ENCODE measurements at places on chromosomes 6 and 20.

- no peak for DNase-seq
These were observed 900.7 kb downstream of the TFAP2A start for GRCh38 chr6:9514146-9514545.

GRCh38 chr20:57435105-57435497, 43.9 kb downstream of the RBM38 start:
- no peak for DNase-seq

GRCh38 chr6:14276667-14277404, 159.3 kb downstream of the CD83 start:
- DNase-seq: no peak

DNA sequence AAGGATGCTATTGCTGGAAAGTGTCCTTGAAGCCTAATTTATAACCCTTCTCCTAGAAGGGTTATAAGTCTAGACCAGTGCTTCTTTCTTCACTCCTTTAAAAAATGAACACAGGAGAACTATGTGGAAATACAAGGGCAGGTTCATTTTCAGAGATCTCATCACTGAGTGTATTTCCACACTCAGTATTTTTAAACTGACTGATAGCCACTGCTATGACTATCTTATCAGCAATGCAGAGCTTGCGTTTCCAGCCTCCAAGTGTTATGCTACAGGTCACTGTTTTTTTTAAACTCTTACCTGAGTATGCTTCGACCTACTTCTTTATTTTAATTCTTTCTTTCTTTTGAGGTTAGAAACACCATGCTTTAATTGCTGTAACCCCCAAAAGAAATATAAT, 319.1 kb downstream of the ARHGAP18 start:
- no peak for DNase-seq

DNA sequence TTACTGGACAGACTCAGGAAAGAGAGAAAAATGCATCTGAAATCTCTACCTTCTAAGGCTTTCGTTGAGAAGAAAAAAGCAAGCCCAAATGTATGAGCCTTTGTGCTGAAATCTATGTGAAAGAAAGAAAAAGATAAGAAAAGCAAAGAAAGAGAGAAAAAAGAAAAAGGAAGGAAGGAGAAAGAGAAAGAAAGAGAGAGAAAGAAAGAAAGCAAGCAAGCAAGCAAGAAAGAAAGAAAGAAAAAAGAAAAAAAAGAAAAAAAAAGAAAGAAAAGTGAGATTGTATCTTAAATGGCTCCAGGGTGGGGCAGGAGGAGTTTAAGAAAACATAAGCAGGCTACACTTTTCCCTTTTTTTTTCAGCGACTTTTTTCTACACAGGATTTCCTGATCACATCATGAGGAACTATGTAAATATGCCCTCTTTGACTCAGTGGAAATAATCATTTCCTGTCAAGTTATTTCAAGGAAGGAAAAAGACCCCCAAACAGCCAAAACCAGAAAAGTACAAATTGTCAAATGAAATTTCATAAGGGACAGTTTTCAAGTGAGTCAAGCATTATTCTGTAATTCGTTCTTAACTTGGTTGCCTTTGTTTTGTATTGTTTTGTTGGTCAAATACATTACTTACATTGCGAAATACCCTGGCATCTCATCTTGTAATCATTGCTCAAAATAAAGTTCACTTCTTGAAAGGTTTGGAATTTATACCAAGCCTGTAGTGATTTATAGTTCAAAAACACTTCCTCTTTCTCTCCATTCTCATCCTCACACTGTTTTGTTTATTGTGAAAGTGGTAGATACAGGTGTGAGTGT, 79.5 kb upstream of the RNF217 start:
- DNase-seq: no peak

- DNase-seq: no peak
These were observed 7.8 kb downstream of the SYNGAP1 start for GRCh38 chr6:33427585-33428223.

DNA sequence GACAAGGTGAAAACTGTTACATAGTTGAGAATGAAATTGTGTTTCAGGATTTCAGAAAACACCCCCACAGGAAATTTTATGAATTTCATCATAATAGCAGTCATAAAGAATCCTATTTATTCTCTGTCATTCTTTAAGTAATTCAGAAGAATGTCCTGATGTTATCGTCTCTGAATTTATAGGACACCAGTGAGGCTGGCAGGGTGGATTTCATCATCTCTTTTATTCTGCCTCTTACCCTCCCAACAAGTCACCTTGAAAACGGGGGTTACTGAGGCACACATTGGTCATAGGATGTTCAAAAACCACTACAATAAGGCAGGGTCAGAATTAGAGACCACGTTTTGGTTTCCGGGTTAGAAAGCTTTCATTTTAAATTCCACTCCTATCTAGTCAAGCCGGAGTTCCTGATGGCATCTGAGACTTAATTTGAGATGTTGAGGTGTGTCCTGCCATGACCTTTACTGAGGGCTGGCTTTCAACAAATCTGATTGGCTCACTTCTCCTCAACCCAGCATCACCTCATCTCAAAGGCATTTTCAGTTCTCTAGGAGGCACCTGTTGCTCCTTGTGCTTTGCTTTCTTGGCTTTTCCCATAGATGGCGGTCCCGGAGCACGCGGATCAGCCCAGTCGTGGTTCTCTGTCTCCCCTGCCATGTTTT, 230.6 kb upstream of the SUPT3H start:
- DNase-seq: no peak

DNA sequence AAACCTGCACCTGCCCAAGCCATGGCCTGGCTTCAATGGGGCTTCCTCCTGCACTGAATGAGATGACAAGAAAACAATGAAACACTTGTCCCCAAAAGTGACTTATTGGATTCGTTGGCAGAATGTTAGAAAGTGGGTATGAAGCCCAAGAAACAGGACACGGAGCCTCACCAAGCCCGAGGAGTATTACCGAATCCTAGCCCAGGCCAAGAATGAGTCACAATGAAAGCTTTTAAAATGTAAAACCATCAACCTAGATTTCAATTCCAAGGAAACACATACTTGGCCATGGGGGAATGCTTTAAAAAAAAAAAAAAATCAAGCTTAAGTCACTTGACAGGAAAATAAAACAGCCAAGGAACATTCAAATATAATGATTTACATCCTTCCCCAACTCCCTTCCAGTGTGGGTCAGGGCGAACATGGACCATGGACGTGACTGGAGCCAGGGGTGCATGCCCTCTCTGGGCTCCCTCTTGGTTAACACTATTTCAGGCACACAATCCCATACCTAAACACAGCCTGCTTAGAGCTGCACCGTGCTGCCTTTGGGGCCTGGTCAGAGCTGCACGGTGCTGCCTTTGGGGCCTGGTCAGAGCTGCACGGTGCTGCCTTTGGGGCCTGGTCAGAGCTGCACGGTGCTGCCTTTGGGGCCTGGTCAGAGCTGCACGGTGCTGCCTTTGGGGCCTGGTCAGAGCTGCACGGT, 3.1 kb upstream of the STX16 start:
- DNase-seq: no peak

DNA sequence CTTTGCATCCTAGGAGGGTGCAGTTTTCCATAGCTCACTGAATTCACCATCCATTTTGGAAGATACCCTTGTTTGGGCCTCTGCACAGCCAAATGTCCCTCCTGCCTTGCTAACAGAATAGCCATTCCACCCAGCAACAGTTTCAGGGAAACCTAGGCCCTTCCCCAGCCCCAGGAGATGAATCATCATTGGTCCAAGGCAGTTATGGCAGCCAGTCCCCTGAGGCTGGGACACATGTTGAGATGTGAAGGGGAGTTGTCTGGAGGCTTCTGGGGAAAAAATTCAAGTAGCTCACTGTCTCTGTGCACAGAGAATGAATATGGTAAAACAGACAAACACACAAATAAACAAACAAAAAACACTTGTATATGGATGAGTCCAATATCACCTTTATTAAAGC, 17.4 kb upstream of the SIRPB2 start:
- DNase-seq: no peak

DNA sequence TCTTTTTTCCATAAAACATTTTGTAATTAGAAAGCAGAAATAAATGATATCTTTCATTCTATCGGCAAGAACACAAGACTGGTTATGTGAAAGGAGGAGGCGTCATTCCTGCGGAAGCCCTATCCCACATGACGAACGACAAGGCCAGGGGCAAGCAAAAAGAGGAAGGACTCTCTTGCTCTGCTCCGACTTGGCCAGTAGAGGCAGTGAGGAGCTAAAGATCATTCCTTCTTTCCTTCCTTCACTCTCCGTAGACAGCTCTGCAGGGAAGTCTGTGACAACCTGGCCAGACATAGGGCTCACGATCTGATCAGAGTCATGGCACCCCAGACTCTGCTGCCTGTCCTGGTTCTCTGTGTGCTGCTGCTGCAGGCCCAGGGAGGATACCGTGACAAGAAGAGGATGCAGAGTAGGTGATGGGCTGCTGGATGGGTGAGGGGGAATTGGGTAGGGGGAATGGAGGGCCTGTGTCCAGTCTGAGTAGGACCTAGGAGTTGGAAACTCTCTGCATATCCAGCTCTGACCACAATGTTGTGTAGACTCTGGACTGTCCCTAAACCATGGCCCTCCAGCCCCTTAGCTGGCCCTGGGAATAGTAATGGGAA, at the start of gene WFDC10A:
Gene WFDC10A, plus strand, starts transcription at position 244 of the 605 bp plus-strand sequence. Its CDS starts 75 bp downstream, at position 319.
- no peak for DNase-seq

DNA sequence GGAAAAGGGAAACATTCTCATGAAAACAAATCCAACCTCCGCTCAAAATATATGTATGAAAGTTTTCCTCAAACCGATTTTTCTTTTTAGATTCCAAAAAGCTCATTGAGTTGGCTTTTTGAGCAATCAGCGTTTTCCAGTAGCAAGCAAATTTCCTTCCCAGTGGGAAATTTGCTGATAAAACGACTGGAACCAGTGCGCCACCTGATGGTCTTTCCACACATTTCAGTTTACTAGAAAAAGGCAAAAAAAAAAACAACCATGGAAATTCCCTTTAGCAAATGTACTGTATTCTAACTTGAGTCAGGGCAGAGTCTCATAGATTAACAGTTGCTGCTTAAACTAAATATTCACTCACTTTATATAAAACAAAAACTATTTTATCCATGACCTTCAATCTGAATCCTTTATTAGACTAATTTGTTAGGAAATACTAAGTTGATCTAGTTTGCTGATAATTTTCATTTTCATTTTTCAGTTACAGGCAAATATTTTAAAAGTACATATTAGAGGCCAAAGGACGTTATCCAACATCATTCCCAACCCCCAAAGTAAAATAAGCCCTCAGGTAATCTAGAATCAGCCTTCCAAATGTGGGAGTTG, 271.5 kb downstream of the FOXA2 start:
- no peak for DNase-seq

DNA sequence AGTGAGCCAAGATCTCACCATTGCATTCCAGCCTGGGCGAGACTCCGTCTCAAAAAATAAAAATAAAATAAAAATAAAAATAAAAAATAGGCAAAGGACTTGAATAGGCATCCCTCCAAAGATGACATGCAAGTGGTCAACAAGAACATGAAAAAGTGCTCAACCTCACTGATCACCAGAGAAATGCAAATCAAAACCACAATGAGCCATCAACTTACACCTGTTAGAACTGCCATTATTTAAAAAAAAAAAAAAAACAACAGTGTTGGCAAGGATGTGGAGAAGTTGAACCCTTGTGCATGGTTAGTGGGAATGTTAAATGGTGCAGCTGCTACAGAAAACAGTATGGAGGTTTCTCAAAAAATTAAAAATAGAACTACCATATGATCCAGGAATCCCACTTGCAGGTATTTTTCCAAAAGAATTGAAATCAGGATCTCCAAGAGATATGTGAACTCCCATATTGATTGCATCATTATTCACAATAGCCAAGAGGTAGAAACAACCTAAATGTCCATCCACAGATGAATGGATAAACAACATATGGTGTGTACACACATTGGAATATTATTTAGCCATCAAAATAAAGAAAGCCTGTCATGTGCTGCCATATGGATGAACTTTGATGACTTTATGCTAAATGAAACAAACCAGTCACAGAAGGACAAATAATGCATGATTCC, 2.8 kb downstream of the C20orf203 start:
- no peak for DNase-seq

GRCh38 chr6:36277946-36278470, 8.1 kb downstream of the PNPLA1 start:
- no peak for DNase-seq

- DNase-seq: no peak
These were observed 1.0 kb downstream of the HELZ2 start for GRCh38 chr20:63572788-63573646.

DNA sequence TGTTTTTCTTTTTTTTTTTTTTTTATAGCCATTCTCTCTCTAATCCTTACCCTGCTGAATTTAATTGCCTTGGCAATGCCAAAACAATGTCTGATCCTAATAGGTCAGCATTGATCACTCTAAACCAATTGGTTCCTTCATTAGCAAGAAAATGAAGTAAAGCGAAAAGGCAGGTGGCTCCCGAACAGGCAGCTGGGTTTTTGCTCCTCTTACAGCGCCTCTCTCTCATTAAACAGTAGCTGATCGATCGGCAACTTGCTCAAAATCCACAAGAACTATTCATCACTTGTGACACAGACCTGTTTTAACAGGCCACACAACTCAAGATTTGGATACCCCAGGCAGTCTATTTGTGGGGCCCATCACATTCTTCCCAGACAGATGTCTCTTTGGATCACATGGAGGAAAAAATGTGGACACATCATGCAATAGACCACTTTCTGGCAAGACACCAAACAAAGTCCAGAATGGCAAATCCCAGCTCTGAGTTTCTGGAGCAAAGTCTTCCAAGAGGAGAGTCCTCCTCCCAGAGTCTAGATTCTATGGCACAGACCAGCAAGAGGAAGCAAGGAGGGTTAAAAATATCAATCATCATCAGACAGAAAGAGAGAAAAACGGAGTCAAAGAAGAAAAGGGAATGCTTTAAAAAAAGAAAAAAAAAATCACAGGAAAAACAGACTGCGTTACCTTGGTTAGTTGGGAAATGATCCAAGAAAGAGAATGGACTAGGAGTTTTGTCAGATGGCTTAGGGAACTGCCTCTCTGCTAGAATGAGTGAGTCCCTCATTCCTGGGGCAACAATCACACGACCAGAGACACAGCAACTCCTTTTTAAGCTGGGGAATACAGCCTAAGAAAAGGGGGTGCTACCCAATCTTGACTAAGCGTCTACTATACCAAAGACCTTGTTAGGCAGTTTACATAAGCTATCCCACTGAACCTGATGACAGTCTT, 247.8 kb downstream of the BTBD9 start:
- DNase-seq: no peak
